ENCODE measurements at places on chromosomes 6 and 20.
A peak's percentile ranks its signal among the peaks of the same experiment; 100 is the strongest.

DNA sequence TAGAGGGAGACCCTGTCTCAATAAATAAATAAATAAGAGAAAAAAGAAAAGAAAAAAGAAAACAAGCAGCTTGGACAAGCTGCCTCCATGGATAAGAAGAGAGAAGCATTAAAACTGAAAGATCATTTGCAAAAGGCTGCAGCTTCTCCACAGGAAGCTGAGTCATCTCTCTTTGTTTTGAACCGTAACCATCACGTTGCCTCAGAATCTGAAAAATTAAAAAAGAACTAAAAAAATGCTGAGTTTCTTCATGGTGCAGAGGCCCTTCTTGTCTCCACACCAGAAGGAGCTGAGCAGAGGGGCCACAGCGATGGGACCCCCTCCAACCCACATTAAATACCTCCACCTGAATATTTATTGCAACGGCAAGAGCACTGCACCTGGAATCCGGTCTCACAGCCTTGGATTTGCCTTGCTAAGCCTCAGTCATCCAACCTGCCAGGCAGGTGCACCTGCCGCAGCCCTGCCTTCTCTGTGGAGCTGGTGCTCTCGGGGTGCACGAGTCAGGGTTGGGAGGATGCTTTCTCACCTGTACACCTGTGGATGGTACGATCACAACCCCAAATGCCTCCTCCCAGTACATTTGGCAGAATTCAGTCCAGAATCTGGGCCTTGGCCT lies 28.1 kb downstream of the TOX2 start:
- peak; percentile 45 for DNase-seq

- DNase-seq: no peak
Observed at GRCh38 chr20:24443436-24443835, 26.0 kb upstream of the SYNDIG1 start.

GRCh38 chr6:131948692-131949619 lies 2.2 kb downstream of the CCN2 start:
- DNase-seq: no peak

GRCh38 chr20:59015411-59015810 lies 3.8 kb upstream of the TUBB1 start:
- no peak for DNase-seq

GRCh38 chr6:28135393-28135792 lies 6.3 kb upstream of the ZKSCAN8 start:
- DNase-seq: no peak

DNA sequence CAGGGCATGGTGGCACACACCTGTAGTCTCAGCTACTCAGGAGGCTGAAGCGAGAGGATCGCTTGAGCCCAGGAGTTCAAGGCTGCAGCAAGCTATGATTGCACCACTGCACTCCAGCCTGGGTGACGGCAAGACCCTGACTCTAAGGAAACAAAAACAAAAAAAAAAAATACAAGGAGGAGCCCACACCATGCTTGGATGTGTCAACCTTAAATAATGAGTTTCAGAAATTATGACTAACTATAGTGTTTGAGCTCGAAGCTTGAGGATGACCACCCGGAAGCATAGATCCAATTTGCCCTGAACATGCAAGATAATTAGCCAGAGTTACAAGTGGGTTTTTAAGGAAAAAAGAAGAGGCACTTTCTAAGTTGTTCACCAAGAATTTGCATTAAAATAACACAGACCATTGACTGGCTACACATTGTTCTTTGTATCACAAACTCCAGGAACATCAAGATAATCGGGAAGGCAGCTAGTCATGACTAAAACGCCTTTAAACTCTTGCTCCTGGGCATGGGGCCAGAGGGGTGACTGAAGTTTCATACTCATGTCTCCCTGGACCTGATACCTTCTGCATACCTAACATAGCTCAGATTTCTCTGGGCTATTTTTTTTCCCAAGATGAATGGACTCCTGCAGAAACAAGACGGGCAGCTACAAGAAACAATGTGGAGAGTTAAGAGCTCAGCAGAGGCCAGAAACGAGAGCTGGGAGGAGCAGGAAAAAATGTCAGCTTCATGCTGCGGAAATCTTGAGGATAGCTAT lies 289.6 kb downstream of the PREX1 start:
- no peak for DNase-seq

- DNase-seq: no peak
Observed at GRCh38 chr6:76774781-76775384, 688.4 kb downstream of the HTR1B start.

- DNase-seq: no peak
Observed at GRCh38 chr6:158321960-158322359, 9.7 kb downstream of the TULP4 start.

DNA sequence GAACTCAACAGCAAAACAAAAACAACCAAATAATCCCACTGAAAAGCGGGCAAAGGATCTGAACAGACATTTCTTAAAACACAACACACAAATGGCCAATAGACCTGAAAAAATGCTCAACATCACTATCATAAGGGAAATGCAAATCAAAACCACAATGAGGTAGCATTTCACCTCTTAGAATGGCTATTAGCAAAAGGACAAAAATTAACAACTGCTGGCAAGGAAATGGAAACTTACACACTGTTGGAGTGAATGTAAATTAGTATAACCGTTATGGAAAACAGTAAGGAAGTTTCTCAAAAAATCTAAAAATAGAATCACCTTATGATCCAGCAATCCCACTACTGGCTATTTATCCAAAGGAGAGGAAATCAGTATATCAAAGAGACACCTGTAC lies 20.9 kb downstream of the FAM8A1 start:
- no peak for DNase-seq

DNA sequence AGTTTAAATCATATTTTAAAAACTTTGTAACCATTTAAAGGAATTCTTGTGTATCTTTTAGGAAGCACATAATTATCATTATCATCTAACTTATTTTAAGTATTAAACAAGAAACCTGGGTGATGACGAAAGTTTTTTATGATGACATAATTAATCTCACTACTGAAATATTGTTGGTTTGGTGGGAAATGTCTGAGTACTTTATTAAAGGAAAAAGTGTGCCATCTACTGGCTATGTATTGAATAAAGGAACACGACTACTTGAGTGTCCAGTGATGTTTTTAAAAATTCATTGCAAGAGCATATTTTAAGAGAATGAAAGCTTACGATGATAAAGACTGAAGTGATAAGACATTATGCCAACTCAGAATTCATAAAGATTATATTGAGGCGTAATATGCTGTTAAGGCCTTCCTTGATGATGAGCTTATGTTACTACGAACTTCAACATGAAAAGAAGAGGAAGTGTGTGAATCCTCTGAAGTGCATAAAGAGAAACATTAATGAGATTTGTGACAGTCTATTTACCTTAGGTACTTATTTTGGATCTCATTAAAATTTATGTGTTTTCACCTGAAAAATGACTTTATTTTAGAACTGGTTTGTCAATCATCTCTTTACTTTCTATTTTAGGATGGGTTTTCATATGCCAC lies 12.0 kb upstream of the TRMT11 start:
- DNase-seq: no peak

DNA sequence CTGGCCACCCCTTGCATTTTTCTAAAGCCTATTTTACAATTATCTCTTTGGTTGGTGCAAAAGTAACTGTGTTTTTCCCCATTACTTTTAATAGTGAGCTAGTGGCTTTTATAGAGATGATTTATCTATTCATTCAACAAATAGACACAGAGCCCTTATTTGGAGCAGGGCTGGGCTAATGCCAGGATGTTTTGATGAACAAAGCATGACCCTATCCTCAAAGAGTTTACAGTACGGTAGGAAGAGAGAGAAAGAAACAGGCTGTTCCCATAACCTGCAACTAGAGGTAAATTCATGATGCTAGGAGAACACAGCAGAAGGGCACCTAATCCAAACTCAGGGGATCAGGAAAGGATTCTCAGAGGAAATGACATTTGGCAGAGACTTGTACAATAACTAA lies 37.3 kb upstream of the UST start:
- DNase-seq: no peak

DNA sequence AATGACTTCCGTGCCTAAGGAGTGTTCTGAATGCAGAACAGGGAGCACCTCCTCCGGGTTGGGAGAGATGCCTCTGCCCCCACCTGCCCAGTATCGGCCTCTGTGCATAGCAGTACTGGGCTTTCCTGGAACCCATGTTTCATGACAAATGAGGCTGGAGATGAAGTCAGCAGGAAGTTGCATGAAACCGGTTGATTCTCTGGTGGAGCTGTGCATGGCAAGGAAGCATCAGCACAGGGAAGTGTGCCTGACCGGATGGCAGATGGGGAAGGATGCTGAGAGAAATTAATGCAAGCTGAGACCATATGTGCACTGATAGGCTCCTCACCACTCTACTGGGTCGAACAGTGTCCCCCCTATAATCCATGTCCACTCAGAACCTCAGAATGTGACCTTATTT lies 155.5 kb downstream of the CDH26 start:
- no peak for DNase-seq

DNA sequence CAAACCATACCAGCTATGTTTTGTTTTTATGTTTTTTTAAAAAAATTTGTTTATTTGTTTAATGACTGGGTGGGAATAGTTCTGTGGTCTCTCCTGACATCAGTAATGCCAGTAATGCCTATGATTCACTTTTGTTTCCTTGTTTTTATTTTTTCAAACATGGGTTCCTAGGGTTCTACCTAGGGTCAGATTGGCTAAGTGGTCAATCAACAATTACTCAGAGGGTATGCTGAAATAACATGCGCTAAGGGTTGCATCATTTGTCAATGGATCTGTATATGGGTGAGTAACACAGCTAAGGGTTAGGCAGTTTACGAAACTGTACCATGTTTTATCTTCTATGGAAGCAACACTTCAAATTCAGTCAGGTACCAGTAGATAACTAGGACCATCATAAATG lies 583.8 kb upstream of the GJE1 start:
- DNase-seq: no peak

DNA sequence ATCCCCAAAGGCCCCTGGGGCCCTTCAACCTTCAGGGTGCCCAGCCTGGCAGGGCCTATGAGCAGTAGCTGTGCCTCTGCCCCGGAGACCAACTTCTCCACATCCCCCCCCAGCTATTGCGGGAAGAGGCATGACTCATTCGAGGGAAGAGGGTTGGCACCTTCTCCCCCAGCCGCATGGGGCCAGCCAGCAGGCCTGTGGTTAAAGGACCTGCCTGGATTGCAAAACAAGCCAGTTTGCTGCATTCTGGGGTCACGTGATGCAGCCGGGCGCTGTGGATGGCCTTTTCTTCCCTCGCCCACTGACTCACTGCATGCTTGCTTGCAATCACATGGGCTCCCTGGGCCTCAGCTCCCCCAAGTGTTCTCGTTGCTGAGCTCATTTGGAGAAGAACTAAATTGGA lies 182.5 kb downstream of the MAFB start:
- DNase-seq: no peak

GRCh38 chr20:41393705-41394066 lies 27.1 kb upstream of the EMILIN3 start:
- no peak for DNase-seq

GRCh38 chr6:24982231-24982630 lies 46.5 kb upstream of the RIPOR2 start:
- no peak for DNase-seq

- no peak for DNase-seq
Observed at GRCh38 chr6:18464176-18464575, 77.0 kb downstream of the RNF144B start.

DNA sequence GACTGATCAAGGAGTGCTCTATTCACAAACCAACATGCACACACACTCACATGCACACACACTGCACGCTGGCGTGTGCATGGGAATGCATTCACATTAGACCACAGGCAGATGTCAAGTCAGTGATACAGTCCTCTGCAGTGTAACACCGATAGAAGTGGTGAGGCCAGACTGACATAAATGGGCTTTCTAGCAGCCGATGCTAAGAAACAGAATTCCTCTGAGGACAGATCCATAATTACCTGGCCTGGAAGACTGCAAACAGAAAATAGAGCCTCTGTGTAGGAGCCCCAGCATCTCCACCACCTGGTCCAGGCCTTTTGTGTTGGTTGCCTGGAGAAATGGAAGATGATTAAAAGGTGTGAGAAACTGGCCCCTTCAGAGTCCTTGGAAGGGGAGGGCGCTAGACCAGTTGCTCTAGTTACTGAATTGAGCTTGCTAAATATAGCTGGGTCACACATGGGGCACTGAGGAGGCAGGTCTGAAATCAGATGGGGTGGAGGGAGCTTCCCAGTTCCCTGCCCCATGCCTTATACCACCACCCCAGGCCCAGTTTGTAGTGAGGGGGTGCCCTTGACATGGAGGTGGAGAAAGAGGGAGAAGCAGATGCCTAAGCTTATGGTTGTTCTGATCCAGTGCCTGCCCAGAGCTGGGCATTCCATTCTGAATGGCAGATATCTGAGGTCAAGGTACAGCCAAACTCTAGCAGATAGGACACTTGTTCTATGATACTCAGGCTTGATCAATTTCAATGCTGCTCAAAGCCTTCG lies 233.8 kb downstream of the LRFN2 start:
- DNase-seq: no peak

- DNase-seq: no peak
Observed at GRCh38 chr6:131172222-131172621, 37.0 kb downstream of the AKAP7 start.

- DNase-seq: no peak
Observed at GRCh38 chr20:14232650-14233049, 104.8 kb downstream of the FLRT3 start.

DNA sequence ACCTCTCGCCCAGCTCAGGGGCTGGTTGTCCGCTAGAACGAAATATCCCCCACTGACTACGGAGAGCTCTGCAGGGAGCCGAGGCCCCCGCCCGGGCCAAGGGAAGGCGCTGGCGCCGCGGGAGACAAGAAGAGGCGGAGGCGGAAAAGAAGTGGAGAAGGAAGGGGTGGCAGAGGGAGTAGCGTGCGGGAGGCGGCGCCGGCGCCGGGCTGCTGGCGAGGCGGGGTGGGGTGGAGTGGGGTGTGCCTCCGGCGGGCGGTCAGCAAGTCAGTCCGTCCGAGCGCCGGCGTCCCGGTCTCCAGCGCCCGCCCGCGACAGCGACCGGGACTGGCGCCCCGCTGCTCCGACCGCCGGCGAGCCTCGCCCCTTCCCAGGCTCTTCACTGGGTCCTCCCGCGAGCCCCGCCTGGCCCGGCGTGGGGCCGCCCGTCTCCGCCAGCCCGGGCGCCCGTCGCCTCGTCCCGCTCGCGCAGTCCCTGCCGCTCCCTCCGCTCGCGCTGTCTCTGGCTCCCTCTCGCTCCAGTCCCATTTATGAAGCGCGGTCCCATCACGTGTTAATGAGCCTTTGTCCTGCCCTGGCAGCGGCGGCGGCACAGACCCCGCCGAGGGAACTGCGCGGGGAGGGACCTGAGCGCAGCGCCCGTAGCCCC lies at the start of gene CNR1:
Gene CNR1, minus strand, starts transcription at position 504 of the 649 bp plus-strand sequence. CDS start 21,073 bp downstream, outside the sequence.
- no peak for DNase-seq

- no peak for DNase-seq
Observed at GRCh38 chr20:41134362-41135186, 2.8 kb upstream of the PLCG1 start.

- DNase-seq: no peak
Observed at GRCh38 chr6:45075246-45075645, 252.9 kb upstream of the RUNX2 start.

DNA sequence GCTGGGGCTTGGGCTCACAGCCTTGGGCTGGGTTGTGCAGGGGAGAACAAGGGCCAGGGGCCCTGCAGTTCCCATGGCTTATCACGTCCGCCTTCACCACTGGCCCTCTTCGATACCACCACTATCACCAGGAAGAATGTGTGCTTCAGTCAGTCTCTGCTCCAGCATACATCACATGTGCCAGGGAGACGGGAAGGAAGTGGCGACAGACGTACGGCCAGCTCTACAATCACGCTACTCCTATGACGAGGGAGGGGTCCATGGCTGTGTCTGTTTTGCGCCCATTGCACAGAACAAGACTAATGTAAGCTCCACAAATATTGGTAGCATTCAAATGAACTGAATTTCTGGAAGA lies 72.1 kb downstream of the TRAM2 start:
- no peak for DNase-seq
